ENCODE measurements at places on chromosomes 2 and 18.
A peak's percentile ranks its signal among the peaks of the same experiment; 100 is the strongest.

DNA sequence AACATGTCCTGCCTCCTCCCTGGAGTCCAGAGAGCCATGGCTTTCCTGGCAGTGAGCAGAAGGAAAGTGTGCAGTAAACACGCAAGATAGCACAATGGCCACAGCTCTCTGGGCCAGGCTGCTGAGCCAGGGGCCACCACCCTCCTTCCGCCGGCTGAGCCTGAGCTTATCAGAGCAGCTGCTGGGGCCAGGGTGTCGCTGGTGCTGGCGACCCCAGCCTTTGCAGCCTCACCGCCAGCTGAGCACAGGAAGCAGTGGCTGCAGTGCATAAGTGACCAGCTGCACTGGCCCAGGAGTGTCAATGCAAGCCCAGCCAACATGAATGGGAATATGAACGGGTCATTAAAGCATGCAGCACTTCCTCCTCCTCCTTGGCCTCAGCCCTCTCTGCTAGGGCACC lies 172.0 kb downstream of the ZFP36L2 start:
- DNase-seq, result no peak

GRCh38 chr2:173631127-173631460 lies 276.4 kb downstream of the CDCA7 start:
- DNase-seq, result peak; percentile 77

DNA sequence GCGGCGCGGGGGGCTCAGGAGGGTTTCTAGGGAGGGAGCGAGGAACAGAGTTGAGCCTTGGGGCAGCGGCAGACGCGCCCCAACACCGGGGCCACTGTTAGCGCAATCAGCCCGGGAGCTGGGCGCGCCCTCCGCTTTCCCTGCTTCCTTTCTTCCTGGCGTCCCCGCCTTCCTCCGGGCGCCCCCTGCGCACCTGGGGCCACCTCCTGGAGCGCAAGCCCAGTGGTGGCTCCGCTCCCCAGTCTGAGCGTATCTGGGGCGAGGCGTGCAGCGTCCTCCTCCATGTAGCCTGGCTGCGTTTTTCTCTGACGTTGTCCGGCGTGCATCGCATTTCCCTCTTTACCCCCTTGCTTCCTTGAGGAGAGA lies 5.2 kb downstream of the PROC start:
- no peak for DNase-seq

GRCh38 chr2:101580528-101580927 lies 105.6 kb upstream of the RFX8 start:
- no peak for DNase-seq

DNA sequence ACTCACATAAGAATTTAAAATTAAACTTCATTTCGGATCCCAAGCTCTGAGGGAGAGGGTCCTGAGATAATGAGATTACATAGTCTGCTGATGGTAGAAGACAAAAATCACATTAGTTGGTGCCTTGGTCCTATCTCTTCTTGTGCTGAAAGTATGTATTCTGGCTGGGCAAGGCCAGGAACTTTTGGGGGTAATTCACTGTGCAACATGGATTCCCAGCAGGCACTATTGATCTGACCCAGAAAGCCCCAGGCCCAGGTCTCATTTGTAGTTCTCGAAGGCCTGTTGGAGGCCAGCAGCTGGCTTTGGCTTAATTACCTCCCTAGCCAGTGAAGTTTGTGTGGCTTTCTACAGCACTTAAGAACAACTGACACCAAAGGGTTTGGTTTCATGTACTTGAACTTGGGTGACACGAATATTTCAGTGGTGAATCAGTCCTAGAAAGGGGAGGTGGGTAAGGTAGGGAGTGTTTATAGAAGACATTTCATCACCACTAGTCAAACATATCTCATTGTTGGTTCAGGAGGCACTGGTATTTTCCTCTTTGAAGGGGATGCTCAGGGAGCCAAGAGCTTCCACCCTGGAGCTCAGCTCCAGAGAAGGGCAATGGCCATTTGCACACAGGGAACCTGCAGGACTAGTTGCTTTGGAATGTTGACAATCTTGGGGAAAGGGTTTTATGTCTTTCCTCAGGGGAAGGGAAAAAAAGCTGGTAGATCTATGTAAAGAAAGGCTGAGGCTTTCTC lies 217.8 kb downstream of the OSR1 start:
- DNase-seq, result peak; percentile 98

DNA sequence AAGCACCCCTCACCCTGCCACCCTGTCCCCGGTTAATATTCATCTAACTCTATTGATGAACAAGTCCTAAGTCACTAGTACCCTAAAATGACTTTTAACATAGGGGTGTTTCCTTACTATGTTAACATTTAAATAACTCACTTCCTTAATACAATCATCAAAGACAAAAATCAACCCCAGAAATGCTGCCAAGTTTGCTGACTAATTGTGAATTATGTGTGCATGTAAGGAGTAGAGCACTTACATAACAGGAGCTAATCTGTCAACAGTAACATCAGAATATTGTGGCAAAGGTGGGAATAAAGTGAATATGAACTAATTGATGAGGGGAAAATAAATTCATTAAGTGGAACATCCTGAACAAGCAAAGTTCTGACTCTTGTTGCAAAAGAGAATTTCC lies 81.4 kb upstream of the ERBB4 start:
- DNase-seq, result peak; percentile 5

GRCh38 chr18:59597049-59597448 lies 100.2 kb downstream of the CCBE1 start:
- no peak for DNase-seq
